ENCODE measurements at places on chromosomes 16 and 17.
A peak's percentile ranks its signal among the peaks of the same experiment; 100 is the strongest.

DNA sequence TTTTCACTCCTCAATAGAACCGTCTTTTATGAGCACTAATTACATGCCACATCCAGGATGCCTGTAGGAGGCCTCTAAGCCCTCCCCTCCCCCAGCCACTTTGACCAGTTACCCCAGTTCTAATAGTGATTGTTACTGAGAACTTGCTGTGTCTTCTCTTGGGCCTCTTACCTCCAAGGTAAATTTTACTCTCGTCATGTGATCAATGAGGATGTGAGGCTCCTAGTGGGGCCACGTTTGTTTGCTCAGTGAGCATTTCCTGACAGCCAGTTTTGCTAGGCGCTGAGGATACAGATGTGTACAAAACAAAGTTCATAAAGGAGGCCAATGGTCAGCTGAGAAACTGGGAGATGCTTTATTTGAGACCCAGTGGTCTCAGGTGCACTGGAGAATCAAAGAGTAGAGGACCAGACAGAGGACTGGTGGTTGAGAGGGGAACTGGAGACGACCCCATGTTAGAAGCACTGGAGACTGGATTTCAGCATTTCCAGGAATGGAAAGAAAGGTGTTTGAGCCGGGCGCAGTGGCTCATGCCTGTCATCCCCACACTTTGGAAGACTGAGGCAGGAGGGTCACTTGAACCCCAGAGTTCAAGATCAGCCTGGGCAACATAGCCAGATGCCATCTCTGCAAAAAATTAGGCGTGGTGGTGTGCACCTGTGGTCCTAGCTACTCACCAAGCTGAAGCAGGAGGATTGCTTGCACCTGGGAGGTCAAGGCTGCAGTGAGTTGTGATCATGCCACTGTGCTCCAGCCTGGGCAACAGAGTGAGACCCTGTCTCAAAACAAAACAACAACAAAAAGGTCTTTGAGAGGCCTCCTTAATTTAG is 2.6 kb downstream of the ATP2C2 start:
- DNase-seq: no peak

DNA sequence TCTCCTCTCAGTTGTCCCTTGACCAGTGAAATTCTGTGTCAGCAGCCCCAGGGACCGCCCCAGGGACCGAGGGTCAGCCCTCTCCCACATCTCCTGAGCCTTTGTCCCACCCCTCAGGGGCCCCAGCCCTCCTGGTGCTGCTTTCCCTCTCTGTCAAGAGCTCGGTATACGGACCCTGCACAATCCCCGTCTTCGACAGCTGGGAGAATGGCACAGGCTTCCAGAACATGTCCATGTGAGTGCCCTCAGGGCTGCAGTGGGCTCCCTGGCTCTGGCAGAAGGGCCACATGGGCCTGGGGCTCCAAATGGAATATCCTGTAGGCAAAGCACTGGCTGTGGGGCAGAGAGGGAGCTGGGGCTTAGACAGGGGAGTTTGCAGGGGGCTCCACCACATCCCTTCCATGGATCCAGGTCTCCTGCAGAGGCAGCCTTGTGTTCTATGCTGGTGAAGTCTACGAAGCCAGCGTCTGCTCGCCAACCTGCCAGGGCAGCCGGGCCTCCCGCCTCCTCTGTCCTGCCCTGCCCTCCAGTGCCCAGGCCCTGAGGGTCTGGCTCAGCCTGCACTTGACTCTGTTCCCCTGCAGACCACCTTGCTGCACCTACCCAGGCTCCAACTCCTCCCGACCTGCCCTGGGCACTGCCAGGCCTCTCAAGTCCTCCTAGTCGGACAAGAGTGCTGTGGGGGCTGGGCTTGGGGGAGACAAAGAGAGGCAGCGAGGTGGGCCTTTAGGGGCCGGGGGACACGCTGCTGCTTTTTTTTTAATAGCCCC is 28.0 kb downstream of the ADGRG5 start:
- no peak for DNase-seq

DNA sequence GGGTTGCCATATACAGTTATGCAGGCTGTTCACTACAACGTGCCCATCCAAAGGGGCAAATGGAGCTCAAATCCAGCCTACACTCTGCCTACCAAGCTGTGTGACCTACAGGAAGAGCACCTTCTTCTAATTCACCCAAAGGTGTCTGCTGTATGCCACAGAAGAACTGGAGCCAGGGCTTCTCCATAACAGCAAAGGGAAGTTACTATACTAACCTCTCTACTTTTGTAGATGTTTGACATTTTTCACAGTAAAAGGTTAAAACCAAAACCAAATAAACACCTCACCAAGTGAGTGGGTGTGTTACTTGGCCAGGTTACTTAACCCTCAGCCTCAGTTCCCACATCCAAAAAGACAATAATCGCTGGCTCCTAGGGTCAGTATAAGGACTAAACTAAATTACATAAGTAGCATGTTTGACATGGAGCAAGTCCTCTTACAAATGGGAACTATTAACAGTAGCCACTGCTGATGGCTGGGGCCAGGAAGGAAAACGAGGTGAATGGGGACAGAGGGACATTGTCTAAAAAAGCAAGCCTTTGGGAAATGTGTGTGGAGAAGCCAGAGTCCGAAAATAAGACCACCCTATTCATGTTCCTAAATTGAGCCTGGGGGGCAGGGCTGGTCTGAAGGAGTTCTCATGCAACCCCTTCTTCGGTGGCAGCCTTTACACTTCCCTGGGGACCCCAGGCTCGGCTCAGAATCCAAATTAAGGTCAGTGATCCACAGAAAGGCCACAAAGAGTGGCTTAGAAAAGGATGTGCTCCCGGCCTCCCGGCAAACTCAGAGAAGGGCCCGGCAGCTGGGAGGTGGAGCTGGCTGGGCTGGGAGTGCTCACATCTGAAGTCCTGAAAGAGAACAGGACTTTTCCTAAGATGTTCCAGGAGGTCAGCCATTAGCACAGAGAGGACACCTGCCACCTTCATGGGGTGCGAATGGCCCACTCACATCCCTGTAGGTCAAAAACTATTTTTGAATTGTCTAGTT is 13.5 kb downstream of the CUEDC1 start:
- DNase-seq: no peak

- DNase-seq: no peak
Observed at GRCh38 chr17:66712453-66712852, 122.5 kb upstream of the CACNG5 start.

DNA sequence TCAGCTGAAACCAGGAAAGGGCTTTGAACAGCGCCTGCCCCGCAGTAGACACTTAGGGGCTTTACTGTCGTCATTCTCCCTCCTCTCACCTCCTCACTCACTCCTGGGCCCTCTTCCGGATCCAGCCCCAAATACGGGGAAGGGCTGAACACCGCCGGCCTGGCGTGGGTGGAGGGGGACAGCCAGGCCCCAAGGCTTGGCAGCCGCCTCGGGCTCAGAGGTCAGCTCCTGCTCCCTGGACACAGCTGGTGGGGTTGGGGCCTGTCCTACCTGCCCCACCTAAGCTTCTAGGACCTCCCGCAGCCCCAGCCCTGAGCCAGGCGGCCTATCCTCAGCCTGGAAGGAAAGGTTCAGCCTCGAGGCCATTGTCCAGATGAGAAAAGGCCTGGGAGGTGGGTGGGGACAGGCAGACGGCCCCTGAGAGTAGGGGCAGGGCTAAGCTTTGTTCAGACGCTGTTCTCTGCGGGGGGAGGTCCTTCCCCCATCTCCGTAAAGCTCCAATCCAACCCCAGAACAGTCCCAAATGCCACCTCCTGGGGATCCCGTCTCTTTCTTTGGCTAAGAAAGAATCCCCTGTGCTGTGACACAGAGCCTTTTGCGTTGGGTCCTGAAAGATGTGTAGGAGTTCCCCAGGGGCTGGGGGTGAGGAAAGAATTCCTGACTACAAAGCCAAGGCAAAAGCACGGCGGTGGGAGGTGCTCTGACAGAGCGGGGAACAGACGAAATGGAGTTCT is 881 bp upstream of the LLGL1 start:
- no peak for DNase-seq

GRCh38 chr17:58156839-58157803 is 8.9 kb downstream of the OR4D1 start:
- peak; percentile 54 for DNase-seq

DNA sequence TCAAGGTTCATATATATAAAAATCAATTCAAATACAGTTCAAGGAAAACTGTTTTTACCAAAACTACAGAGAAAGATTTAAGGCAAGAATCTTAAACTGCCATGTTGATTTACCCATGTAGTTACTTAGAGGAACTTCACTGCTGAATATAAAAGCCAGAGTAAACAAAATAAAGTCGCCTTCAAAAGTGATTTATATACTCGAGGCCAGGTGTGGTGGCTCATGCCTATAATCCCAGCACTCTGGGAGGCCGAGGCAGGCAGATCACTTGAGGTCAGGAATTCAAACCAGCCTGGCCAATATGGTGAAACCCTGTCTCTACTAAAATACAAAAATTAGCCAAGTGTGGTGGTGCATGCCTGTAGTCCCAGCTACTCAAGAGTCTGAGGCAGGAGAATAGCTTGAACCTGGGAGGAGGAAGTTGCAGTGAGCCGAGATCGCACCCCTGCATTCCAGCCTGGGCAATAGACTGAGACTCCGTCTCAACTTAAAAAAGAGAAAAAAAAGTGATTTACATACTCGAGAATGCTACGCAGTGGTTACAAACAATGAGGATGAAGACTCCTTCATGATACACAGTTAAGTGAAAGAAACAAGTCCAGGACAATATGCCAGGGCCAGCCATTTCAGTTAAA is 54.1 kb upstream of the CNEP1R1 start:
- DNase-seq: no peak

DNA sequence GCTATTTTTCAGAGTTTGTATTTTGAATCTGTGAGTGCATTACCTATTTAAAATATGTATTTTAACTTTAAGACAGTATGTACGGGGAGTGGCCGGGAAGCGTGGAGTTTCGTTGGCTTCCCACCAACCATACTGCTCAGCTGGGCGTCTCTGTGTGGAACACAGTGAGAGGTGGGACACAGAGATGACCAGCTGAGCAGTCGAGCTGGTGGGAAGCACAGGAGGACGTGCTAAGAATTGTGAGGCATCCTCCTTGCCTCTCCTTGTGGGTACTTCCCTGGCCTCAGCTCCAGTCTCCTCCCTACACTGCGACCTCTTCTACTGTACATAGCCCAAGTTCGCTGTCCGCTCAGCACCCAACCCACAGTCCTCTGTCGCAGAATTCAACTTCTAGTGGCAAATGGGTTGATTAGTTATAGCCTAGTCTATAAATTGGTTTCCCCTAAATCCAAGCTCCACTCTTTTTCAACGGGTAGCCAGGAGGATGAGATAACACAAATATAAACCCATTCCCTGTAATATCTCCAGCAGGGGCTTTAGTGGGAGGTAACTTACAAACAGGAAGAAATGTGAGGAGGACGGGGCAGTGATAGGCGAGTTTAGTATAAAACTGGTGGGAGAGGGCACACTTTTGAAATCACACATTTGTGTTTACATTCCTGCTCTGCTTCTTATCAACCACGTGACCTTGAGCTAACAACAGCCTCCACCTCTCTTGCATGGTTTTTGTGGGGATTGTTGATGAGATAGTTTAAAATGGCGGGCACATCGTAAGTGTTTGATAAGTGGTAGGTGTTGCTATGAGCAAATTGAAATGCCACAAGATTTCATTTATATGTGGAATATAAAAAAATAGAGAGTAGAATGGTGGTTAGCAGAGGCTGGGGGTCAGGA is 211.9 kb upstream of the HS3ST3A1 start:
- no peak for DNase-seq

DNA sequence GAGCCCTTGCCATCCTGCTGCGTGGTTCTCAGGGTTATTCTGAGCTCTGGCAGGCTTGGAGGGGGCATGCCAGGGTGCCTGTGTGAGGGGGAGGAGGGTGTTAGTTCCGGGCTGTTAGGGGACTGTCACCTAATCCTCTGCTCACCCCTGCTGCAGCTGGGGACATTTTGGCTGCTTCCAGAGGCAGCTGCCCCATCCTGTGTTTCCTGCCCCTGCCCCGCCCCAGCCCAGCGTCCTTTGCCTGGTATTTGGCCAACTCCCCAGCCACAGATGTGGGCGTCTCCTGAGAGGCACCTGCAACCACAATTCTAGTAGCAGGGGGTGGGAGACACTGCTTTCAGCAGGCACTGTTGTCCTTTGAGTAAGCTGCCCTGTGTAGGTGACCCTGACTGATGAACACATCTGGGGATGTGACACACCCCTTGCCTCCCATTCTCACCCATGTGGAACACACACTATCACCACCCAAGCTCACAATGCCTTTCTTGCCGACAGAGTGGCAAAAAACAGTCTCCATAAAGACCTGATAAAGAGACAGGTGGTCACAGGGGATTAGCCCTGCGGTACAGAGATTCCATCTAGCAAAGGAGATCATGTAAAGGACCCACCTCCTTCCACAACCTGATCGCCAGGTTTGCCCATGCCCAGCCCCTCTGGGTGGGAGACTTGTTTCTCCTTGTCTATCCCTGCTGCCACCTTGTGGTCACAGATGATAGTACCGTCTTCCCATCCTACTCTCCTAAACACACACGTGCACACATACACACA is at the start of gene CHRNE:
Gene CHRNE (minus strand): TSS at position 48 of the 768 bp plus-strand sequence. CDS start 35 bp downstream, at position 13.
- peak; percentile 82 for DNase-seq
